ENCODE measurements at places on chromosomes 1 and 21.

- no peaks in the 10 kb centered on the region for H3K27me3 ChIP-seq
- no peak overlapping the region for H3K4me3 ChIP-seq
- no peaks in the 10 kb centered on the region for H3K36me3 ChIP-seq
- no peak for DNase-seq
- no peak overlapping the region for H3K27ac ChIP-seq
Observed at GRCh38 chr1:172498857-172499256, 34.1 kb upstream of the SUCO start.

DNA sequence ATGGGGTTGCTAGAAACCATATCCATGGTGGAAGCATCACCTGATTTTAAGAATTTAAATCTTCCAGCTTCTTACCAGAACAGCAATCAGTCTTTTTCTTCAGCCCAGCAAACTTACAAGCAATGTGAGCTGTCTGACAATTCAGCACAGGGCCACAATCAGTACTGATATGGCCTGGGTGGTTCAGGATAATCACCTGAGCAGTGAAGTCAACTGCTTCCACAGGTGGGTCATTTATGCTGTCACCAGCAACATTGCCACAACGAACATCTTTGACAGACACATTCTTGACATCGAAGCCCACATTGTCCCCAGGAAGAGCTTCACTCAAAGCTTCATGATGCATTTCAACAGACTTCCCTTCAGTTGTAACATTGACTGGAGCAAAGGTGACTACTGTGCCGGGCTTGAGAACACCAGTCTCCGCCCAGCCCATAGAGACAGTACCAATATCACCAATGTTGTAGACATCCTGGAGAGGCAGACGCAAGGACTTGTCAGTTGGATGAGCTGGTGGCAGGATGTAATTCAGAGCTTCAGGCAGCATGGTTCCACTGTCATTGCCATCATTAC, 74.8 kb downstream of the SERINC2 start:
- no peak for DNase-seq
- H3K27ac ChIP-seq, result no peak overlapping the region
- peaks cover 25% of the 10 kb centered on the region for H3K27me3 ChIP-seq
- H3K4me1 ChIP-seq, result no peaks in the 10 kb centered on the region
- H3K4me3 ChIP-seq, result no peak overlapping the region
- no peaks in the 10 kb centered on the region for H3K36me3 ChIP-seq

GRCh38 chr1:20123722-20124455, 4.6 kb upstream of the PLA2G2D start:
- H3K4me3 ChIP-seq, result no peak overlapping the region
- H3K4me1 ChIP-seq, result peaks cover 13% of the 10 kb centered on the region
- DNase-seq, result peak; percentile 30
- H3K27me3 ChIP-seq, result peaks cover 9% of the 10 kb centered on the region
- no peak overlapping the region for H3K27ac ChIP-seq

DNA sequence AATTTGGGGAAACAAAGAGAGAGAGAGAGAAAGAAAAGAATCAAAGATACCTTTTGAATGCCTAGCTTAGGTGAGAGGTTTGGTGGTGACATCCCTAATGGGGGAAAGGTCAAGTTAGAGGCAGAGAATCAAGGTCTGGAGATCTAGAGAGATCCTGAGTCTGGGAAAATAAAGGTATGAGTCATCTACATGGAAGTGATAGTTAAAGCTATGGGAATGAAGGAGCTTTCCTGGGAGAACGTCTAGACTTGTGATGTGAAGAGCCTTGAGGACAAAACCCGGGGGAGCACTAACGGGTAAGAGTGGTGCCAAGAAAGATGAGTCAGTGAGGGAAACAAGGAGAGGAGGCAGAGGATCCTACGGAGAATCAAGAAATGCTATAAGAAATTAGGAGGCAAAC, 110.8 kb upstream of the RUNX1 start:
- peak overlapping the region; percentile 83 for H3K27ac ChIP-seq
- no peaks in the 10 kb centered on the region for H3K36me3 ChIP-seq
- H3K4me3 ChIP-seq, result no peak overlapping the region
- DNase-seq, result peak; percentile 85
- peaks cover 11% of the 10 kb centered on the region for H3K4me1 ChIP-seq

GRCh38 chr1:53145942-53146708, 3.7 kb upstream of the SLC1A7 start:
- no peak overlapping the region for H3K4me3 ChIP-seq
- no peaks in the 10 kb centered on the region for H3K36me3 ChIP-seq
- H3K4me1 ChIP-seq, result peaks cover 30% of the 10 kb centered on the region
- peak overlapping the region; percentile 96 for H3K27ac ChIP-seq
- DNase-seq, result peak; percentile 99

DNA sequence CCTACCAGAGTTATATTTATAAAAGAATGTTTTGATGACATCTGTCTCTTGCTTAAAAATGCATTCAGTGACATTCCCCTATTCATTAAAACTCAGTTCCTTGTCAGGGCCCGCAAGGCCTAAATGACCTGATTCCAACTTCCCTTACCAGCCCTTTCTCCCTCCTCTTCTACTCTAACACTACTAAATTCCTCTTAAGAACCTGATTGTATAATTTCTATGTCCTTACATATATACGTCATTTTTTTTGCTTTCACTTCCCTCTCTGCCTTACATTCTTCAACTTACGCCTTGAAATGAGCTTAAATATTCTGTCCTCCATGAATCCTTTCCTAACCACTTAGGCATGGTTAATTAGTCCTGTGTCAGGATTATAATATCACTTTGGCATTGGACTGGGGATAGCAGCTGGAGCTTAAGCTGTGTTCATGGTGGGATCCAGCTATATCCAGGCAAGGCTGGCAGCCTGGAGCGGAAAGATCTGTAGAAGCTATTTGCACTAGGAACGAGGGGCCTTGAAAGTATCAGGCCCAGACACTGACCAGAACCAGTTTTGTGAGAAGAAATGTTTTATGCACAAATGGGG, 360.2 kb upstream of the PTBP2 start:
- no peaks in the 10 kb centered on the region for H3K36me3 ChIP-seq
- peaks cover 46% of the 10 kb centered on the region for H3K4me1 ChIP-seq
- no peak for DNase-seq
- no peak overlapping the region for H3K27ac ChIP-seq
- no peaks in the 10 kb centered on the region for H3K27me3 ChIP-seq

DNA sequence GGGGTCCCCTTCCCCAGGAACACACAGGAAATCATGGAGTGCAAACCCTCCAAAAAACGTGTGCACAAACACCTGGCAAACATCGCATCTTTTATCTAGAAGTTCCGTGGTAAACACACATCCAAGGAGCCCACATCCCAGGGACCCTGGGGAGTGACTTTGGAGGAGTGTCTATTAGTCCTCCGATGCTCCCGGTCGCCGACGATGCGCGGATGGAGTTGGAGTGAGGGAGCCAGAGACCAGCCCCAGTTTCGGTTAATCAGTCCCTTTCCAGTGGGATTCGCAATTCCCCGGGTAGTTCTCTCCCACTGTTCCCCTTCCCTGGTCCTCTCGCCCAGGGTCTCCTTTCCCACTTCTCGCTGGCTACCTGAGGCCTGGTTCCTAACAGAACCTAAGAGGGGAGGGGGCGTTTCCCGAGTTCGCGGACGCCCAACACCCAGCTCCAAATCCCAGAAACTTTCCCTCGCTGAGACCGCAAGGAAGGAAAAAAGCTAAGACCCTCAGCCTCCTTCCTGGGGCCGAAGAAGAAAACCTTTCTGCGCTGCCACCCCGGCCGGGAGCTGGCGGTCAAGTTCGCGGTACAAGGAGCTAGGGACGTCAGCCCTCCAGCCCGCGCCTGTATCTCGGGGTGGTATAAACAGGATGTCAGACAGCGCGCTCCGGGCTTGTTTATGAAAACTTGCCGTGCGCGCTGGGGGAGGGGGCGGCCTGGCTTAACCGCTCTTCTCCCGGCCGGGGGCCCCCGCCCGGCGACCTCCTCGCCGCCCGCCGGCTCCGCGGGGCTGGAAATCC, 787 bp downstream of the JAK1 start:
- H3K4me3 ChIP-seq, result peak overlapping the region; percentile 89
- peak; percentile 45 for DNase-seq
- H3K27ac ChIP-seq, result peak overlapping the region; percentile 92
- H3K36me3 ChIP-seq, result no peaks in the 10 kb centered on the region

DNA sequence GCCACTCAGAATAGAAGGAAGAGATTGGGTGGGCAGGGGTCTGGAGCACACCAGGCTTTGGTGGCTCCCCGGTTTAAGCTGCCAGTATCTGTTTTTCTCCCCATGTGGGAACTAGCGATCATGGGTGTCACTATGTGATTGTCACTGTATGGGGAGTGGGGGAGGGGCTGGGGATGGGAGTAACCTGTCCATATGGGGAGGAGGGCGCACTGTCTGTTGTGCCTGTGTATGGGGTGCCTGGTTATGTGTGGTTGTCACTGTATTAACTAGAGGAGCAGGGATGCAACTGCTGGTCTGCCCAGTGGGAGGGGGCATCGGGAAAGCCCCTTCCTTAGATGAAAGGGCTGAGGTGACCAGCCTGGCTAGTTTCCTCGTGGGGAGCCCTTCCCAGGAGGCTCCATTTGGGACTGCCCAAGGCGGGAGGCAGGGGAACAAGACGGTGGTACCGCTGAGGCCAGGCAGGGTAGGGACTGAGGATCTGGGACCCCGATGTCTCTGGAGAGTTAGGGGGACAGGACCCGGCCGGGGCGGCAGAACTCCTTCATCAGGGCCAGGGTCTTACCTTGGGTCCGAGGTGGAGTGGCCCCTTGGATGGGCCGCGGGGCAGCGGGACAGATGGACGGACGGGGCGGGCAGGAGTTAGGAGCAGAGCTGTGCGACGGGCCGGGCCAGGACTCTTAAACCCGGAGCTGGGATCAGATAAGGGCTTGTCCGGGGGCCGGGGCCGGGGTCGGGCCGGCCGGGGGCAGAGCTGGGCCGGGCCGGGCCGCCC, at the start of gene KCNJ10:
Gene KCNJ10, minus strand, starts transcription at position 701 of the 772 bp plus-strand sequence. CDS start 27,628 bp downstream, outside the sequence.
- H3K4me1 ChIP-seq, result peaks cover 3% of the 10 kb centered on the region
- no peak for DNase-seq
- H3K27me3 ChIP-seq, result peaks cover 48% of the 10 kb centered on the region
- no peak within 1 kb of the TSS for H3K27ac ChIP-seq
- H3K4me3 ChIP-seq, result peak within 1 kb of the TSS; percentile 59

GRCh38 chr1:61439234-61439633, 285.7 kb downstream of the TM2D1 start:
- no peak for DNase-seq
- H3K36me3 ChIP-seq, result no peaks in the 10 kb centered on the region
- no peak overlapping the region for H3K27ac ChIP-seq
- no peak overlapping the region for H3K4me3 ChIP-seq

GRCh38 chr1:47898133-47898845, 98.9 kb downstream of the TRABD2B start:
- H3K36me3 ChIP-seq, result no peaks in the 10 kb centered on the region
- H3K4me1 ChIP-seq, result no peaks in the 10 kb centered on the region
- no peak overlapping the region for H3K27ac ChIP-seq
- H3K27me3 ChIP-seq, result no peaks in the 10 kb centered on the region

DNA sequence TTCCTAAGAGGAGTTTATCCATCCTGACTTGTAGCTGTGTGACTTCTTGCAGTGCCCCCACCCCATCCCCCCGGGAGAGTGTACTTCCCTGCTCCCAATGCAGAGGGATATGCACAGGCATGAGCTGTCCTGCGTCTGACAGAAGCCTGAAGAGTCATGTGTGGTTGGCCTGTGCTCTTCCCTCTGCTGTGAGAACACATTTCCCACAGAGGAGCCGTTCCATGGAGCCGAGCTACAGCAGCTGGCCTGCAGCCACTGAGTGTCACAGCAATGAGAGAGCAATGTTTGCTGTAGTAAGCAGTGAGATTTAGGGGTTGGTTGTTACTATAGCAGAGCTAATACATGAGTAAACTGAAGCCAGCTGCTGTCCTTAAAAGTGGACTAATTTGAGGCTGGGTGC, 22.0 kb downstream of the PARS2 start:
- H3K27ac ChIP-seq, result no peak overlapping the region
- no peaks in the 10 kb centered on the region for H3K27me3 ChIP-seq
- no peaks in the 10 kb centered on the region for H3K4me1 ChIP-seq
- DNase-seq, result no peak

GRCh38 chr1:22375601-22376000, 76.0 kb upstream of the ZBTB40 start:
- H3K4me1 ChIP-seq, result peaks cover 4% of the 10 kb centered on the region
- DNase-seq, result no peak
- H3K4me3 ChIP-seq, result no peak overlapping the region
- peaks cover 9% of the 10 kb centered on the region for H3K27me3 ChIP-seq
- H3K27ac ChIP-seq, result no peak overlapping the region

DNA sequence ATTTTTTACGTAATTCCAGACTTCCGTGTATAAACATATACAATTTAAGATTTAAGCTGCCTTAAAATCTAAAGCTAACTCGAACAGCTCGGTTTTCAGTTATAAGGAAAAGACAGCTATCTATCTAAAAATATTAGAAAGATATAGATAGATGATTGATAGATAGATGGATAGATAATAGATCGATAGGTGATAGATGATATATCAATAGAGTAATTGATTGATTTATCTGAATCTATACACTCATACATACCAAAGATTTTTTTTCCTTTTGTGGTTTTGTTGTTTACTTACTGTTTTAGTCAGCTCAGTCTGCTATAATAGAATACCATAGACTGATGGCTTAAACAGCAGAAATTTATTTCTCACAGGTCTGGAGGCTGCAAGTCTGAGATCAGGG, 278.5 kb upstream of the PLD5 start:
- no peaks in the 10 kb centered on the region for H3K4me1 ChIP-seq
- DNase-seq, result no peak
- no peak overlapping the region for H3K4me3 ChIP-seq

GRCh38 chr1:24930260-24931145, at the start of gene RUNX3:
Gene RUNX3, minus strand, starts transcription at chr1:24930276. Its CDS starts 408 bp downstream, at chr1:24929868.
- no peak within 1 kb of the TSS for H3K4me3 ChIP-seq
- peaks cover 92% of the 10 kb centered on the region for H3K27me3 ChIP-seq
- peaks cover 2% of the 10 kb centered on the region for H3K4me1 ChIP-seq
- no peaks in the 10 kb centered on the region for H3K36me3 ChIP-seq
- DNase-seq, result no peak

GRCh38 chr1:240070188-240070587, 21.5 kb upstream of the FMN2 start:
- DNase-seq, result no peak
- H3K36me3 ChIP-seq, result no peaks in the 10 kb centered on the region
- no peaks in the 10 kb centered on the region for H3K27me3 ChIP-seq
- no peaks in the 10 kb centered on the region for H3K4me1 ChIP-seq

DNA sequence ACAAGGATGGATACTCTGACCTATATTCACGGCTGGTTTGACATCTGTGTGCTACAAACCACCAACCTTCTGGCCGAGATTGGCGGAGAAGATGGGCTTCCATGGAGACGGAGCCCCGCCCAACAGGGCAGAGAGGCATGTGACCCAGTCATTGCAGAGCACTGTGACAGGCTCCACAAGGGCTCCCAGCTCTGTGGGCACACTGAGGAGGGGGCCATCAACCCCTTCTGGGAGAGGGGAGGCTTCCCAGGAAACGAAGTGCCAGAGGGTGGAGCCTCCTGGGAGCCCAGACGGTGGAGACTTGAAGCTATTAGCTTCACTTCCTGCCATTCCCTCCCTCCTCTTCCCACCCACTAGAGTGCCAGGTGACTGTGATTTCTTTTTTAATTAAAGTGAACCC, 71.6 kb upstream of the IFFO2 start:
- H3K27me3 ChIP-seq, result no peaks in the 10 kb centered on the region
- no peak for DNase-seq
- no peaks in the 10 kb centered on the region for H3K36me3 ChIP-seq

GRCh38 chr1:186465946-186466345, 5.0 kb upstream of the PDC start:
- no peaks in the 10 kb centered on the region for H3K27me3 ChIP-seq
- no peak overlapping the region for H3K27ac ChIP-seq
- H3K36me3 ChIP-seq, result no peaks in the 10 kb centered on the region
- DNase-seq, result no peak
